Stimulated activated CD4-positive, alpha-beta T cell treated with anti-CD3 and anti-CD28 coated beads, TNF-alpha, amount 100 ng/mL, for 1 hour (primary cell): ENCODE measurements at places on chromosomes 7 and 10.

DNA sequence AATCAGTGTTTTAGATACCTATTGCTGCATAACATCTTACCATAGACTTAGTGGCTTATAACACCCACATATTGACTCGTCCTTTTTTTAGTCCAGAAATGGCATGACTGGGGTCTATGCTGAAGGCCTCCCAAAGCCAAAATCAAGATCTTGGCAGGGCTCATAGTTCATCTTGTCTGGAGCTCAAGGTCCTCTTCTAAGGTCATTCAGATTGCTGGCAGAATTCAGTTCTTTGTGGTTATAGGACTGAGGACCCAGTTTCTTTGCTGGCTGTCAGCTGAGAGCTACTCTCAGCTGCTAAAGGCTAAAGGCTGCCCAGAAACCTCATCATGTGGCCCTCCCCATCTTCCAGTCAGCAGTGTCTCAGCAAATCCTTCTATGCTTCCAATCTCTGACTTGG, 165.5 kb downstream of the FAM107B start:
- no peak for DNase-seq

DNA sequence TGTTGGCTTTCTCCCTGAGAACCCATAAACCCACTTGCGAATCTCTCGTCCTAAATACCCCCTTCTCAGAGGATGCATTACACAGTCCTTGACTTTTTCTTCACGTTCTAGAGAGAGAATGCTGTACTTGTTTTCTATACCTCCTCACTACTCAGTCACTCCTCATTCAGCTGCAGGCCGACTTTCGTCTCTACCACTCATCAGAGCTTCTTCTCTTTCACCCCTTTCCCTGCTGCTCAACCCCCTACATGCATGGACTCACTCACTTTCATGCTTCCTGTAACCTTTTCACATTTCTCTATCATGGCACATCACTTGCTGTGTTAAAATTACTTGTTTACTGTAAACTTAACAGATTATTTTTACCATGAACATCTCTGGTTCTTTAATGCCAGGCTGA, 19.8 kb downstream of the MDFIC start:
- no peak for DNase-seq

DNA sequence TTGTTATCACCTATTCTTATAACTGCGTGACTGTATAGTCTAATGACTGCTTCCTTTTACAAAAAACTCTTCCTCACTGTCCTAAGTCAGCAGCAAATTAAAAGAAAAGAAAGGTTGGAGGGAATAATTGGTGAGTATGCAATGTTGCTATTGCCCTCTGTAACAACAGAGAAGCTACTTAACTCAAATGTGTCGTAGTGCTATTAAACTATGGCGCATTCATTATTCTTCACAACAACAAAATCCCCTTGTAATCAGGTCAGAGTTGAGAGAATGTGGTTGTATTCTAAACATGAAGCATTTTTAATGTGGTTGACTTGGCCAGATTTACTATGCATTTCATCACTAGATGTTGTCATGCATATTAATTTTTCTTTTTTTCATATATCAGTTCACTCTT, 897.8 kb upstream of the PHF14 start:
- no peak for DNase-seq

- DNase-seq, result no peak
Measured at GRCh38 chr10:79181227-79181626, 112.5 kb downstream of the ZMIZ1 start.

DNA sequence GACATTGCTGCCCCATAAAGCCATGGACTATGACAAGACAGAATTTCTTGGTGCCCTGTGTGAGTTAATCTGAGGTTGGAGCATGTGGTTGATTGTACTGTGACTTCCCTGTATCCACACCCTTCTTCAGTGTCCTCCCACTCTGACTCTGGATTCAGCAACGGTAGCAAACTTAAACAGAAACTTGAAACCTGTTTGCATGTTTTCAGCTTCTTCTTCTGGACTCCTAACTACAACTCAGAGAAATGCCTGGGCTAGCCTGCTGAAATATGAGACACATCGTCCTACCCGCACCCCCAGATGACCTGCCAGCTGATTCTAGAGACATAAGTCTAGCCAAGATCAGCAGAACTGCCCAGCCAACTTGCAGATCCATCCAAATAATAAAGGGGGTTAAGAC, 78.4 kb downstream of the IPMK start:
- no peak for DNase-seq

DNA sequence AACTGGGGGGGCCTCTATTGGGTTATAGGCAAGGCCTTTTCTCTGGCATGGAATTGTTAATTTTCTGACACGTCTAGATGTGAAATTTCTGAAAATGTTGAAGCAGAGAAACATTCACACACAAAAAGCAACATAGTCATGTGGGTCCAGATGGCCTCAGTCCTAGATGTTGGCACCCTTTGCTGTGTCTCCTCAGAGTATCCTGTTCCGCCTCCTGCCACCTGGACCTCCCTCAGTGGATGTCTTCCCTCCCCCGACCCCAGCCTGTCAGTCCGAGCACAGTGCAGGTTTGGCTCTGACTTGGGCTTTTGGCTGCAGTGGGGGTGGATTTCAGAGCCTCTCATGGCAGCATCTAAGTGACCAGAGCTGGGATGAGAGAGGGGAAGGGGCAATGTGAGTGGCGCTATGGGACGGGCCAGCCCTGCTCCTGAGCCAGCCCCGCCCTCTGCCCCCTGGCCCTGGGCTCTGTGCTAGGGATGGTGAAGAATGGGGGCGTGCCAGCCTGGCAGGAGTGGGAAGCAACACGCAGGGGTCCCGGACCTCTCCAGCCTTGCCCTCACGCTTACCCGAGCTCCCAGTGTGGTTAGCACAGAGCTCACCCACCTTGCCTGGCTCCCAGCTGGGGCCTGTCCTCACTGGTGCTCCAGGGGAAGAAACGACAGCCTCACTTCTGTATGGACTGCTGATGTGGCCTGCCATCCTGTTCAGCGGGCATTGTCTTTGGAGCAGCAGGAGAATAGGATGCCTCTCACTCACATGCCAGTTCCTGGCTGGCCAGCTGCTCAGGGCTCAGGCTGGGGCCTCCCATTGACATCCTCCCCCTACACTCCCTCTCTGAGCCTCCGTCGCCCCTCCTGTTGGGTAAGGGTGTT, 6.2 kb downstream of the ATP6V0E2 start:
- DNase-seq, result no peak

GRCh38 chr7:116840256-116840655, 22.1 kb upstream of the CAPZA2 start:
- DNase-seq, result no peak

- DNase-seq, result no peak
Measured at GRCh38 chr10:34737772-34738169, 77.3 kb downstream of the PARD3 start.

DNA sequence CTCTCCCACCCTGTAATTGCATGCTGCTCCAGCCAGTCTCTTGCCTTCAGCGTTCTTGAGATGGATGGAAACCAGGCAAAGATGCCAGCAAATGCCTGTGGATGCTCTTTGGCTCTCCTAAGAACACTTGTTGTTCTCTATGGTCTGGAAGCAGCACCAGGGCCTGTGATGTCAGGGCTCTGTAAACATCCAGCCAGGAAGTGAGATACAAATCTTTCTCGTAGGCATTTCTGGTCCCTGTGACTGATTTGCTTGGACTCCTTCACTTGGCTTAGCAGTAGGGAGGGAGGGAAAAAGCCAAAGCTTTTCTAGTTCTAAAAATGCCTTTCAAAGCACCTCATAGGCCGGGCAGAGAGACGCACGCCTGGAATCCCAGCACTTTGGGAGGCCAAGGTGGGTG, 201.3 kb downstream of the REEP3 start:
- no peak for DNase-seq

DNA sequence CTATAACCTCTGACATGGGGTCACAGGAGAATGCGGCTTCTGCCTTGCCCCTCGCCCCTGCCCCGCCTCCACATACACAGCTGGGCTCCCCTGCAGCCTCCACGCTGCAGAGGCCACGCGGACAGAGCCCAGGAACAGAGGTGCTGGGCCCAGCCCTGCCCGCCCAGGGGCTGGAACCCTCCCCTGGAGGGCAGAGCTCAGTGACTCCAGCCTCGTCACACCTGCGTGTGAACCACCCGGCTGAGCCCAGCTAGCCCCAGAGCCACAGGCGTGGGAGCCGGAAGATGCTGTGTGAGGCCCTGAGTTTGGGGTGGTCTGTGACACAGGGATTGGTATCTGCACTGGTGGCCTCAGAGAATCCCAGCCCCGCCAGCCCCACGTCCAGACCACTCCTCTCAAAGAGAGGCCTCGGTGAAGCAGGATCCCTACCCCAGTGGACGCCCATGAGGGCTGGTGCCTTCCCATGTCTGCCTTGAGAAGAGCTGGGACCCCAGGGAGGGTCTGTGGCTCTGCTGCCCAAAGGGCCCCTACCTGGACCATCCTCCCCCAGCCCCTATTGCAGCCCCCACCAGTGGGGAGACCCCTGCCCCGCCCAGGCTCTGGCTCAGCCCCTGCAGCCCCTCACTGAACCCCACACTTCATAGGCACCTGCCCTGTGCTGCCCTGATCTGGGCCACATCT, 8.1 kb upstream of the ADAP1 start:
- DNase-seq, result no peak

GRCh38 chr7:69659983-69660382, 61.7 kb downstream of the AUTS2 start:
- DNase-seq, result no peak

- DNase-seq, result no peak
Measured at GRCh38 chr7:133805426-133805825, 321.7 kb upstream of the LRGUK start.

- DNase-seq, result no peak
Measured at GRCh38 chr7:120915314-120916105, 35.1 kb upstream of the ING3 start.

GRCh38 chr10:133257489-133258065, 19.1 kb downstream of the ADAM8 start:
- DNase-seq, result no peak

GRCh38 chr7:75872073-75872782, 6.6 kb upstream of the RHBDD2 start:
- DNase-seq, result no peak

DNA sequence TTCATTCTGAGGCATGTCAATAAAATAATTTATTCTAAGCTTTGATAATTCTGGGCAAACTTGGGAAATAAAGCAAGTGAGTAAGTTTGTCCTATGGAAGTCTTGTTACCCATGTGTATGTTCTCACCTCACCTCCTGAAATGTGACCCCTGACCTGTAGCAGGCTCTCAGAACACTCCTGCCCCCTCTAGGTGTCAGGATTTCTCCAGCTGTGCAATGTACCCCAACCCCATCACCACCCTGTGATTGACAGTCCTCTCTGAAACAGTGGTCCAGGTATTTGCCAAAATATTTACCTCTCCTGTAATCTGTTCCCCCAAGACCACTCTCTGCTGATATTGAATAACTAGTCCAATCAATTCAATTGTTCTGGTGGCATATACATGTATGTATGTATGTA, 122.6 kb upstream of the PTER start:
- DNase-seq, result no peak

- no peak for DNase-seq
Measured at GRCh38 chr7:64849250-64849923, 53.7 kb upstream of the ZNF273 start.

- DNase-seq, result no peak
Measured at GRCh38 chr10:62000726-62001125, 99.2 kb downstream of the ARID5B start.

- DNase-seq, result no peak
Measured at GRCh38 chr7:139993592-139993991, 69.2 kb downstream of the PARP12 start.

DNA sequence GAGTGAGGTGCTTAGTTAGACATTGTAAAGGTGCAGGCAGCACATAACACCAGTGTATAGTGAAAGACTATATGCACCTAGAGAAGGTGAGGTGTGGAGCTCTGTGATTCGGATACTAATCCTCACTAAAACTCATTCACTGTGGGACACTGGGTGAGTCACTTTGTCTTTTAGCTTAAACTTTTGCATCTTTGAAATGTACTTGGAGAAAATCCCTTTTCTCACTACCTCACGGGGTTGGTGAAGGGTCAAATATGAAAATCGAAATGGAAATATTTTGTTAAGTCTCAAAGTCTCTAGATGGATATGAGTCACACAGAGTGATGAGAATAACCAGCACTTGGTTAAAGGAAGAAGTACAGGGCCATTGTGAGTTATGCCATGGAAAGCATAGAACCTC, 38.0 kb downstream of the MDFIC start:
- no peak for DNase-seq

DNA sequence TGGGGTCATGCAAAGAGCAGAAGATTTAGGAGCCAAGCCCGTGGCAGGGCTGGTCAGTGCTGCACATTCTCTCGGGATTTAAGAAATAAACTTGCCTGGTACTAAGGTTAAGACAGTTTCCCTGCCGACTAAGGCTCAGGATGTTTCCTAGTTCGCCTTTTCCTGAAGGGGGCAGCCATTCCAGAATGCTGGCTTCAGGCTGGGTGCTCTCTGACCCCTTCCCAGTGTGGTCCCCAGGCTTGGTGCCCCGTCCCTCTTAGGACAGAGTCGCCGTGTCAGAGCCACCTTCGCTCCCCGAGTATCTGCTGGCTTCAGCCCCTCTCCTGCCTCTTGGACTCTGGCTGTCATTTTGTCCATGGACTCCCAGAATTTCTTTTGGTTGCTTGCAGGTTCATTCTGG, 117.2 kb downstream of the ELFN1 start:
- DNase-seq, result no peak

- DNase-seq, result no peak
Measured at GRCh38 chr7:150820148-150820547, 19.6 kb downstream of the TMEM176A start.

- no peak for DNase-seq
Measured at GRCh38 chr7:47610506-47611044, 28.7 kb upstream of the TNS3 start.

GRCh38 chr10:124739986-124740368, 4.2 kb downstream of the FAM53B start:
- no peak for DNase-seq

- DNase-seq, result no peak
Measured at GRCh38 chr10:78898341-78899097, 170.2 kb upstream of the ZMIZ1 start.

DNA sequence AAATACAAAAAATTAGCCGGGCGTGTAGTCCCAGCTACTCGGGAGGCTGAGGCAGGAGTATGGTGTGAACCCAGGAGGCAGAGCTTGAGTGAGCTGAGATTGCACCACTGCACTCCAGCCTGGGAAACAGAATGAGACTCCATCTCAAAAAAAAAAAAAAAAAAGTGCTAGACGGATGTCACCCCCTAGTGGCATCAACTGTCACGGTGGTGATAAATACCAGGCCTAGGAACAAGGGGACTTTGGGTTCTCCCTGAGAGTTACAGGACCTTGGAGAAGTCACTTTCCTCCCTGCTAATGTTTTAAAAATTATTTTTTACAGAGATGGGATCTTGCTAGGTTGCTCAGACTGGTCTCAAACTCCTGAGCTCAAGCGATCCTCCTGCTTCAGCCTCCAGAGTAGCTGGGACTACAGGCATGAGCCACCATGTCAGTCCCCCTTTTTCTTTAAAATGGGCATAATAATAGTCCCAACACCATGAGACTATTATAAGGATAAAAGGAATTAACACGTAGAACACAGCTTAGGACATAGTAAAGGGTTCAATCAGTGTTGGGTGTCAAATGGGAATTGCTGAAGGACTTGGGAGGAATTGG, 2.6 kb upstream of the TMEM130 start:
- no peak for DNase-seq

GRCh38 chr10:17710181-17710580, 41.8 kb upstream of the TMEM236 start:
- no peak for DNase-seq

- DNase-seq, result no peak
Measured at GRCh38 chr10:100999742-101000126, at the start of gene LZTS2. TSS of gene LZTS2 (plus strand) at chr10:100999808. CDS start at chr10:101002539, 2,731 bp downstream.

GRCh38 chr10:11192304-11193000, 174.8 kb downstream of the CELF2 start:
- DNase-seq, result no peak
